Transverse colon (tissue), 4 donors: ENCODE measurements at places on chromosomes 11 and 22.

DNA sequence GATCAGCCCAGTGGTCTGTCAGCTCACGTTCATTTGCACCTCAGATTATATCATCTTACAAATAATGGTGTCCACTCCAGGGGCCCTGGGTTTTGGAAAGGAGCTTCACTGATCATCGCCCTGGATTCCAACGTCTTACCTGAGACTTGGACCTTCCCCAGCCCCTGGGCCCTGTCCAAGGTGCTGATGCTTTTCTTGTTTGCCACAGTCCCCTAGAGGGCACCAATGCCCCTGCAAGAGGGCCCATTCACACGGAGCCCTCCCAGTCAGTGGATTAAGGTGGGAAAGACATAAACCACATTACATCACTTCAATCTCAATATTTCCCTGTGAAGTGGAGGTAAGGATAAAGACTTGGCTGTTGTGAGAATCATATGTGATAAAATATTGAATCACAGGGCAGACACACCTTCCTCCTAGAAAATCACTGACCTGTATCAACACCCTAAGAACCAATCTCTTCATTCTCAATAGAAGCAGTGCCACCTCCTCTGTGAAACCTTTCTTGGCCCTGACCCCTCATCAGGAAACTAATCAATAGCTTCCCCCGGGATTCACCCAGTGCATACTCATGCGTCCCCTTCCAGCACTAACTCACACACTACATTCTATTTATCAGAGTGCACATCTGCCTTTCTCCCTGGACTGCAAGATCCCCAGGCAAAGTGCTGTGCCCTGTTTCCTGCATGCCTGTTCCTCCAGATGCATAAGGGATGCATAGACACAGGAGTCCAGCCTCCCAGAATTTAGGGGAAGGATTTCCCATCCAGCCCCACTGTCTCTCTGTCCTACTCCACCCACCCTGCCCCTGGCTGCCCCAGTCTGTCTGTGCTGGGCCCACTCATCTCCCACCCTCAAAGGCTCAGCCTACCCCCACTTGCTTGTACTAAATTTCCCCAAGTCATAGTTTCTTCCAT is 167.0 kb downstream of the BUD13 start:
- DNase-seq: peak; percentile 19

DNA sequence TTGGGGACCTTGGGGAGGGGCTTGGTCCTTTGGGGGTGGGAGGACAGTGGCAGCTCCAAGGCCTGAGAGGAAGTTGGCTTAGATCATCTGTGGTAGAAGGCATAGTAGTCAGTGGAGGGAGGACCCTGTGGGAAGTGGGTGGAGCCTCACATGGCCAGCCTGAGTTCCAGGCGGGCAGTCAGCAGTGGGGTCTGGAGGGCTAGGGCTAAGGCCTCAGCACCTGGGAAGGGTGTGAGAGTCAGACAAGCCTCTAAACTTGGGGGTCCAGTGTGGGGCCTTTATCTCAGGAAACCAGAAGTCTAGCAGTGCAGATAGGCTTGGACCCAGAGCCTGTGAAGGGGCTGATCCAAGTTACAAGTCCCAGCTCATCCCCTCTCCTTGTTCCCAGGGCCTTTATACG is 4.0 kb downstream of the NLRX1 start:
- no peak for DNase-seq

- no peak for DNase-seq
Observed at GRCh38 chr11:84824624-84825023, 802.5 kb downstream of the DLG2 start.

GRCh38 chr11:108302121-108302785 is 79.4 kb downstream of the ATM start:
- DNase-seq: no peak

DNA sequence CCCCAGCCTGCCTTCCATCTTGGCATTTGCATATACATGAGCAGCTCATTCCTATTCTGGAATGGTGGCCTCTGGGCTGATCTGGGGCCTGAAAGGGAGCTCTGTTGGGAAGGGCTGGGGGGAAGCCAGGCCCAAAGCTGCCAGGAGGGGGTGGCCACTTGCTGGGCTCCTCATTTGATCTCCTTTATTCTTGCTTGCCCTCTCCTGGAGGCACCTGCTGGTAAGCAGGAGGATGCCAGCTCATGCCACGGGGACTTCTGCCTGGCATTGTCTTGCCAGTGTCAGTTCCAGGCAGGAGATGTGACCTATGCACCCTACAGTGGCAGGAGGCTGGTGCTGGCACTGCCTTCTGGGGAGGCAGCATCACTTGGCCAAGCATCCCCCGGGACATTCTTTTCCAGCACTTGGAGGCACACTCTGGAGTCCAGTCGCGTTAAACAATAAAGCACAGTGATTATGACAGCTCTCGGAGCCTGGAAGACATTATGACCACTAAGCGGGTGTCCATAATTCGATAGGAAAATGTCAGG is 128.3 kb downstream of the NTM start:
- DNase-seq: no peak

DNA sequence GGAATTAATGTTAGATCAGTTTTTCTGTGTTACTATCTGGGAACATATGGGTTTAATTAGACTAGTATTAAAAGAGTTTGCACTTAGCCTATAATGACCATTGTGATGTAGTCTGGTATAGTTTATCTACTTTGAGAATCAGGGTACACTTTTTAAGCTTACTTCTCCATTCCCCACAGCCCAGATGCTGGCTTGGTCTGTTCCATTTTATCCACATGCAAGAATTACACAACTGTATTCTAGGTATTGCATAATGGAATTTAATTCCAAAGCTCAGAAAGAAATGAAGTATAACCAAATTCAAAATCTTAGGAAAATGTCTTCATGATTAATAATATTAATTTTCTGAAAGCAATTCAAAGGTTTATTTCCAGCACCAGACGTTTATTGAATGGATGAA is 122.2 kb upstream of the PDGFD start:
- DNase-seq: no peak

- DNase-seq: no peak
Observed at GRCh38 chr11:111733611-111734088, 32.5 kb downstream of the PPP2R1B start.

DNA sequence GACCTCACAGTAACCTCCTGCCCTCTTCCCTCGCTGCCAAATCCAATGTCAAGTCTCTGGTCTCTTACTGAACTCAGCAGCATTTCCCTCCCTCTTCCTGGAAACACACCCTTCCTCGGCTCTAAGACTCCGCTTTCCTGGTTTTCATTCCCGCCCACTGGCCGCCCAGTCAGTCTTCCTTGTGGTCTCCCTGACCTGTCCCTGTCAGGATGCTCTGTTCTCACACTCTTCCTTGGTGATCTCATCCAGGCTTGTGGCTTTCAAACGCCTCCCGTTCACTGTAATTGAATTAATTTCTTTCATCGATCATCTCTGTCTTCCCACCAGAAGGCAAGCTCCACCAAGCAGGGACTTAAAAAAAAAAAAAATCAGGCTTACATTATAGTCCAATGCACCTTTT is 33.5 kb downstream of the MYO18B start:
- DNase-seq: no peak

- DNase-seq: no peak
Observed at GRCh38 chr11:66181632-66182315, 86.7 kb upstream of the RAB1B start.

DNA sequence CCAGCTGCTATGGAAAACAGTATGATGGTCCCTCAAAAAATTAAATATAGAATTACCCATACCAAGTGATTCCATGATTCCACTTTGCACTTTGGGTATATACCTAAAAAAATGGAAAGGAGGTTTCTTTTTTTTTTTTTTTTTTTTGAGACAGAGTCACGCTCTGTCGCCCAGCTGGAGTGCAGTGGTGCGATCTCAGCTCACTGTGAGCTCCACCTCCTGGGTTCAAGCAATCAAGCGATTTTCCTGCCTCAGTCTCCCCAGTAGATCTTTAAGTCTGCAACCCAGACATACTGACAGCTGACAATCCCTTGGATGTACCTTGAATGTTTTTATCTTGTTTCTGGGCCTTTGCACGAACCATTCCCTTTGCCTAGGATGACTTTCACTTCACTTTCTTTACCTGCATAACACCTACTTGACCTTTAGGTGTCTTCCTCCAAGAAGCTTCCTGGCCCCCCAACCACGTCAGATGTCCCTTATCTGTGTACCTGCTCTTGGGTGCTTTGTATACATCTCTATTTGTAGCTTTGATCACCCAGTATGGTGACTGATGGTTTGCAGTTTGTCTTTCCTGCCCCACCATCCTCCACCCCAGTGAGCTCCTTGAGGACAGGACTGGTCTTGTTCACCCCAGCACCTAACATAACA is 11.6 kb downstream of the UCP3 start:
- DNase-seq: no peak

DNA sequence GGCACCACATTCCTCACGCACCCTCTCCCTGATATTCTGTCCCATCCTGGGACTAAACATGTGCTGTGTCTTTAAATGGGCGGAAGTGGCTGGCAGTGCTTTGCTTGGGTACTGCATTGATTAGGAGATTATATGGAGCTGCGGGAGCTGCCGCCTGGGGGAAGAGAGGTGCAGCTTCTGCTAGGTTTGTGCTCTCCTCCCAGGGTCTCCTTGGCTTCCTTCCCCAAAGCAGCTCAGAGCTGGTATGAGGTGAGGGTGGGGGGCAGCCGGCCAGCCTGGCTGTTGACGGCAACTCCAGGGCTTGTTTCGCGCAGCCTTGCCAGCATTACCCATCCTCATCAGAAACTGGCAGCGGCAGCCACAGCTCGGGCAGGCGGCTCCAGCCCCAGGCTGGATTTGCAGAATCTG is 95.4 kb downstream of the GRAMD1B start:
- DNase-seq: no peak

GRCh38 chr22:39577366-39577765 is 6.8 kb downstream of the CACNA1I start:
- DNase-seq: no peak

DNA sequence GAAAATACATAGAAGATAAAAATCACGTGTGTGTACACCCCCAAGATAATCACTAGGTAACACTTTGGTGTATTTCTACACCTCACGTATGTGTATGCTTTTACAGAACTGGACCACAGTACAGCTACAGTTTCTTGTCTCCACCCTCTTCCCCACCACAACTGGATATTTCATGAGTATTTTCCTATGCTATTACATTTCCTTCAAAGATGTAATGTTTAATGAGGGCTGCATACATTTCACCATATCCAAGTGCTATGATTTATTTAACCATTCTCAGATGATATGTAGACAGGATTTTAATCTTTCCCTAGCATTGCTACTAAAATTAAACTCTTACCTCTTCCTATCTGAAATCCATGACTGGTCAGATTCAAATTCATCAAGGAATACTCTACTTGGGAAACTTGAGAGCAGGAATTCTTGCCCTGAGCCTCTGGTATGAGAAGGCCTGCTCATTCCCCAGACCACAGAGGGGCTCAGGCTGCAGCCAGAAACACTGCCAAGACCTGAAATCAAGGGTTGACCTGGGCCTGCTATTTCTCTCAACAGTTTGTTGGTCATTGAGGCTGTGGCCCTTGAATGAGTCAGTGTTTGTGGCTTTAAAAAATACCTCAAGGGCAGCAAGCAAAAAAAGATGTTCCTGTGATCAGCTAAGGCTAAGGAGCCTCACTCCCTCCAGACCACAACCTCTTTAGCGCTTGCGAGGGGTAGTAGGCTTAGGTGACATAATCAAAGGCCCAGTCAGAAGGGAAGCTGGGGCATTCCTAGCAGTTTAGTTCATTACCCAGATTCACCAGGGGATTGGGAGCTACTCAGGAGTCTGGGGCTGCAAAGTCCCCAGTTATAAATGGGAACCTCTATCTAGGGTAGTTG is 55.5 kb downstream of the ABTB2 start:
- no peak for DNase-seq

DNA sequence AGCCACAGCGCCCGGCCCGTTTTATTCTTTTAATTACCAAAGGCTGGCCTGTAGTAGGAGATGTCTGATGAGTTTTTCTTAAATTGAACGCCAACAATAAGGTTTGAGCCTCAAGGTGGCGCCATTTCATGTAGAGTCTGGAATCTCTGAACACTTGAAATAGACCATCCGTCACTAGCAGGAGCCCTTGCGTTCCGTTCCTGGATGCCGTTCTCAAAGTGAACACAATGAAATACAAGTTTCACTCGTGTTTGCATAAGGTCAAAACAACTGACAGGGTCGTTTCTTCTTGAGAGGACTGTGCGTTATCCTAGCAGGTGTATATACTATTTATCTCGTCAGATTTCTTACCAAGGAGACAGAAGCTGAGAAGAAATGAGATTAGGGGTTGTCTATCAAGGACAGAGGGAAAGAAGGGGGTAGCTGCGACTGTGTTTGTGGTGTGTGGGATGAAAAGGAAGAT is 18.7 kb upstream of the SCGB1D1 start:
- DNase-seq: peak; percentile 85

- DNase-seq: peak; percentile 63
Observed at GRCh38 chr22:40348025-40348658, 1.8 kb downstream of the ADSL start.

- no peak for DNase-seq
Observed at GRCh38 chr11:65398362-65398910, 12.0 kb downstream of the FRMD8 start.

DNA sequence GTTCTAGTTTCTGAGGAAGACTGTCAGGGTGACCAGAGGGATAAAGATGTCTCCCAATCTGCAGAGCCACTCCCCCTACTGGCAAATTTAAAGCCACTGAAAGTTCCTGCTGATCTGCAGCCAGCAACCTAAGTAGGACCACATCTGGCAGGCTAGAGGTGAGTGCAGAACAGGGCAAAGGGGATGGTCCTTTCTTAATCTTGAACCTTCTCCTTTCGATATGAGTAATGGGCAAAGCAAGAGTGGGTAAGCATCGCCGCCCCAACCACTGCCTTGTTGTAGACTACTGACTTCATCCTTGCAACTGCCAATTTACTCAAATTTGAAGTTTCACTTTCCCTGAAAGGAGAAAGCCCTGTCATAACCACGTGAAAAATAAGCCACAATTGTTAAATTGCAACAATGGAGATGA is 30.7 kb downstream of the SCUBE2 start:
- no peak for DNase-seq

GRCh38 chr22:30998329-30998728 is 29.3 kb downstream of the TUG1 start:
- no peak for DNase-seq

DNA sequence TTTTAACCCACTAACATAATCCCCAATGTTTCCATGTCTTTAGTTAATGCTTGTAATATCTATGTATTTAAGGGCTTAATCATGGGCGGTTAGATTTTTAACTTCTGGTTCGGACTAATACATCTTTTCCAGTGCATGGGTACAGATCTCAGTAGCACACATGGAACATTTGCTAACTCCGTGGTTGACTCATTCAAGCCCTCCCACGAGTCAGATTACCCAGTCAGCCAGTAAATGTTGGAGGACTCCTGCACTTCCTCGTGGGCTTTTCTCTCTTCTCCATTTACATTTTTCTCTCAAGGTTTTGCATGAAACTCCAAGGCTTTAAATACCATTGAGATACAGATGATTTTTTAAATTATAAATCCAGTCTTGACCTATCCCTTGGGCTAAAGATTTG is 313.9 kb downstream of the ST3GAL4 start:
- no peak for DNase-seq

- no peak for DNase-seq
Observed at GRCh38 chr11:45961751-45962240, 39.3 kb downstream of the LARGE2 start.

- no peak for DNase-seq
Observed at GRCh38 chr11:68042219-68043028, 3.6 kb downstream of the TCIRG1 start.
